DMS79 treated with DMSO at 0.1 percent for 48 hours (cell line): ENCODE measurements at places on chromosomes 16 and 17.

- no peak for DNase-seq
These were observed 192.4 kb upstream of the GSE1 start for GRCh38 chr16:85420501-85421337.

GRCh38 chr16:77553130-77553529, 118.3 kb upstream of the ADAMTS18 start:
- peak; percentile 43 for DNase-seq

GRCh38 chr16:64969221-64969620, 152.6 kb downstream of the CDH11 start:
- DNase-seq = no peak

GRCh38 chr17:59332749-59333377, 1.4 kb downstream of the YPEL2 start:
- DNase-seq = no peak

DNA sequence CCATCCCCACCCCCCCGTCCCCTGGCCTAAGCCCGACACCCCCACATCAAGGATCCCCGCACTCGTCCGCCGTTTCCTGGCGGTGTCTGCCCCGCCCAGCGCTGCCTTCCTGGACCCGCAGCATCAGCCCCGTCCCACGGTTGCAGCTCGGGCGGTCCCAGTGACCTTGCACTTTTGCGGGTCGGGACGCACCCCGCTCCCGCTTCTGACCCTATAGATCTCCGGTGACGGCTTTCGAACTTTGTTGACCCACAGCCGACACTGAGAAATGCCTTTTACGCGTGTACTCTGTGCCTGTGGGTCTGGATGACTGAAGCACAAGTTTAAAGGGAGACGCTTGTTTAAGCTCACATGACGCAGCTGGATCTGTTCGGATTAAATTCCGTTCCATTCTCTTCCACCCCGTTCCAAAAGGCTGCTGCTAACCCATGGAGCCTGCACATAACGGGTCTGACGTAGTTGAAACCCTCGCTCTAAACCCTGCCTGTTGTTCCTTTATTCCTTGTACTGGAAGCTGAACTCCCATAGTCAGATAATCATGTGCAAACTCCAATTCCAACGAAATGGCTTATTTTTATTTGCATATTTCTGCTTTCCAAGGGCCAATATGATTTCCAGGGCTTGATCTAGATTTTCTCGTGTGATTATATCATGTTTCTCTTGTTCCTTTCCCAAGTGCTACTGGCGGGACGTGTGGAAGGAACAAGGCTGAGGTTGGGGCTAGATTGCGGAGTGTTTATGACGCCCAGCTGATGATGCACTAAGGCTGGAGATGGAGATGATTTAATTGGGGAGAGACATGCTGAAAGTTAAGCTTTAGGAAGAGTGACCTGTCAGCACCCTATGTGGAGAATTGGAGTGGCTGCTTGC, 834 bp downstream of the FLYWCH1 start:
- peak; percentile 25 for DNase-seq

DNA sequence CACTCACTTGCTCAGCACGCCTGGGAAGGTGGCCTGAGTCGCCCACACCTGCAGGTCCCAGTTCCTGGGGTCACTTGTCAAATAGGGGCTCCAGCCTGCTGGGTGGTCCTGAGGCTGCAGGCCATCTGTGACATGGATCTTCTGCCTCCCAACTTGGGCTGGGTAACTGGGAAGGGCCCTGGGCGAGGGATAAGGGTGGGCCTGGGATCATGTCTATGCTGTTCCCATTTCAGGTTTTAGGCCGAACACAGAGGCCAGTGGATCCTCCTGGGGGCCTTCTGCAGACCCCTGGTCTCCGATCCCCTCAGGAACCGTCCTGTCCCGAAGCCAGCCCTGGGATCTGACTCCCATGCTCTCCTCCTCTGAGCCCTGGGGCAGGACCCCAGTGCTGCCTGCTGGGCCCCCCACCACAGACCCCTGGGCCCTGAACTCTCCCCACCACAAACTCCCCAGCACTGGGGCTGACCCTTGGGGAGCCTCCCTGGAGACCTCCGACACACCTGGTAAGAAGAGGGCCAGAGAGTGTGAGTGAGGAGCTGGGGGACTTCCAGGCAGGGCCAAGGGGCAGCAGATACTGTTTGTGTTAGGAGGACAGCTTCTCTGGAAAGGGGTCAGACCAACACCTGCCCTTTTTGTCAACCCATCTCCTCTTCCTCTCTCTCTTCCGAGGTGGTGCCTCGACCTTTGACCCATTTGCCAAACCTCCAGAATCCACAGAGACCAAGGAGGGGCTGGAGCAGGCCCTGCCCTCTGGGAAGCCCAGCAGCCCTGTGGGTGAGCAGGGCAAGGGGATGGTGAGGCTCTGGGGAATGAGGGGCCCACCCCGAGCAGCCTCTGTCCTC, 6.2 kb upstream of the SPATA20 start:
- DNase-seq = no peak

DNA sequence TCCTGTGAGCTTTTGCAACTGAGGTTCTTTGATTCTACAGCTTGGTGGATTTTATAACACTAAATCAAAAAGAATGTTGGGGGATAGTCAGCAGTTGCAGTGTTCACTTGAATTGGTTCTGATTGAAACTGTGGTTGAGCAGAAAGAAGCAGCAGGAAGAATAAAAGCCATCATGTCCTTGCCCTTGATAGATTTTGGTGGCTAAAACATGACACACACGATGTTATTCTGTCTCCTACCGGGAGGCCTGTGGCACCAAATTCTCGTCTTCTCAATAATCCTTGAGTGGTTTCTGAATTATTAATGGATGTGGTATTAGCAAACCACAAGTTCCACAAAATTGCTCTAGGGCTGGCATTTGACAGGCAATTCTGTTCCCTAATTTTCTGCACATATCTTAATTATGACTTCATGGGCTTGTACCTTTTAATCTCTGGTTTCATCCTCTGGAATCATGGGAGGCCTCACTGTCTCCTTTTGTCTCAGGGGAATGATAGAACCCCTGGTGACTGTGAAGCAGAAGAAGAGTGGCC, 338.2 kb downstream of the SNX29 start:
- DNase-seq = peak; percentile 51

- DNase-seq = no peak
These were observed 25.2 kb downstream of the B4GALNT2 start for GRCh38 chr17:49157784-49158183.
